ENCODE measurements at places on chromosomes 13 and 19. TPM values are rescaled to one million over a fixed set of nuclear protein-coding genes. Genes with fewer than 3 reads are reported as not detected.

PLPPR3 gene
- total RNA-seq, result not detected

GRCh38 chr19:58492265-58492664 is 16.1 kb downstream of the ZNF446 start:
- H3K4me1 ChIP-seq, result peaks cover 25% of the 10 kb centered on the region
- no peak overlapping the region for H3K27ac ChIP-seq
- no peak overlapping the region for H3K4me3 ChIP-seq
- H3K36me3 ChIP-seq, result no peaks in the 10 kb centered on the region
- no peaks in the 10 kb centered on the region for H3K27me3 ChIP-seq

VSTM2B gene
- not detected for total RNA-seq

- H3K4me3 ChIP-seq, result no peak overlapping the region
- no peaks in the 10 kb centered on the region for H3K4me1 ChIP-seq
- H3K36me3 ChIP-seq, result no peaks in the 10 kb centered on the region
- no peaks in the 10 kb centered on the region for H3K27me3 ChIP-seq
- no peak overlapping the region for H3K27ac ChIP-seq
These were observed 226.7 kb downstream of the RFC3 start for GRCh38 chr13:34044660-34045080.

DNA sequence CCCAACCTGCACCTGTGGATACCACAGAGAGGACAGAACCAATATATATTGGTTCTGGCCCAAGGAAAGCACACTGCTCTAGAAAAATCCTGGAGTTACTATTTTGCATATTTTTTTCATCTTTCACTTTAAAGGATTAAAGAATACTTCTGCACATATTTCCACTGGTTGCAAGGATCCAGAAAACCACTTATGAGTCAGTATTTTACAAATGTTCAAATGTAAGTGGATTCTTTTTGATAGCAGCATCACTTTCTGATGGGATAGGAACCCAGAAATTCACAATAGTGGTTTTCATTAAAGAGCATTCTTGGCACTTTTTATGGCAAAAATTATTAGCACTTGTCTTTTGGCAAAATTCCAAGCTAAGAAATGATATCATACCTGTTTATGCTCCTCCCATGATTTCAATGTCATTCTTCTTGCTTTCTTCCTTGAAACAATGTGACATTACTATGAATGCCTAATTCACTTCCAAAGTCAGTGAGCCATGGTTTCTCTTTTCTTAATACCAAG is 38.2 kb downstream of the MZT1 start:
- DNase-seq, result no peak
- no peaks in the 10 kb centered on the region for H3K27me3 ChIP-seq
- no peaks in the 10 kb centered on the region for H3K36me3 ChIP-seq
- H3K27ac ChIP-seq, result no peak overlapping the region

- H3K27ac ChIP-seq, result no peak overlapping the region
- H3K4me1 ChIP-seq, result no peaks in the 10 kb centered on the region
- no peaks in the 10 kb centered on the region for H3K36me3 ChIP-seq
These were observed 77.3 kb downstream of the OLFM4 start for GRCh38 chr13:53105890-53106289.

- no peak overlapping the region for H3K4me3 ChIP-seq
- H3K36me3 ChIP-seq, result no peaks in the 10 kb centered on the region
- H3K27me3 ChIP-seq, result no peaks in the 10 kb centered on the region
- DNase-seq, result no peak
- no peak overlapping the region for H3K27ac ChIP-seq
These were observed 276.4 kb downstream of the LHFPL6 start for GRCh38 chr13:39326469-39327171.

- H3K27me3 ChIP-seq, result no peaks in the 10 kb centered on the region
- DNase-seq, result no peak
- no peaks in the 10 kb centered on the region for H3K4me1 ChIP-seq
- H3K27ac ChIP-seq, result no peak overlapping the region
- no peak overlapping the region for H3K4me3 ChIP-seq
These were observed 11.7 kb downstream of the CYTH2 start for GRCh38 chr19:48480558-48481500.

Data from GM12878 (cell line).